ENCODE measurements at places on chromosomes 16 and 17.

- DNase-seq = no peak
Measured at GRCh38 chr17:79892457-79893241, 53.4 kb upstream of the CBX4 start.

DNA sequence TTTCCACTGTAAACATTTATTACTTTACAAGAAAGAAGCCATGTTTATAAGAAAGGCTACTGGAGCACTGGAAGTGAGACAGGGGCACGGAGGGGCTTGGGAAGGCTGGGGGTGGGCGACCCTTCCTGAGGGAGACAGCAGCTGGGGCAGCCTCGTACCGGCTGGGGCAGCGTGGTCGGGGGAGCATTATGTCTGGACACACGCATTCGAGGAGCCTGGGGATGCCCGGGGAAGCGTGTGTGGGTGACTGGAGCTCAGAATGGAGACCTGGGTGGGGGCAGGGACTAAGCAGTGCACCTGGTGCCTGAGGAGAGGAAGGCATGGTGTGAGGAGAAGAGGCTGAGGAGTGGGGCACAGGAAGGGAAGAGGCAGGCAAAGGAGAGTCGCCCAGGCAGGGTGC lies 64.5 kb downstream of the SRCIN1 start:
- DNase-seq = no peak

- no peak for DNase-seq
Measured at GRCh38 chr16:66471716-66472393, 44.8 kb downstream of the BEAN1 start.

GRCh38 chr17:38746849-38747462 lies 1.2 kb downstream of the PCGF2 start:
- DNase-seq = no peak

DNA sequence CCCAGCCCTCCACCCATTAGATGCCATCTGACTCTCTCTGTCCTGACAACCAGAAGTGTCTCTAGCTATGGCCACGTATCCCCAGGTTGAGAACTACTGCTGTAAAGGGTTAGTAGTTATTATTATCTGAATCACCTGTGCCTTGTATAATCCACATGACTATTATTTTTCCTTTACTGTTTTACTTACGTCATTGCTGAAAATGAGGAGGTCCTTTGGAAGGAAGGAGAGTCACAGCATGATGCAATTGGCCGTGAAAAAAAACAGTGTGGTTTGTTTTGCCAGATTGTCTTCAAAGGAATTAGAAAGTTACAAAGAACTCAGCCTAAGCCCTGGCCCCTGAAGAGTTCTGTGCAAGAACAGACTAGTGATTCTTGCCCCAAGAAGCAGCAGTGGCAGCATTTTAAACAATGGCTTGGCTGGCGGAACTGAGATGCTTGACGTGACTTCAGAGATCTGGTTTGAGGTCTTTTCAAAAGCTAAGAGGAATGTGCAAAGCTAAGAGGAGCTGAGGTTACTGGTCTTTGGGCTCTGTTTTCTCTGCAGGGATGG lies 413.3 kb upstream of the EEF2KMT start:
- DNase-seq = no peak

- DNase-seq = no peak
Measured at GRCh38 chr17:69637446-69638156, 223.1 kb downstream of the MAP2K6 start.
